Hindlimb muscle (tissue), 1 donor: ENCODE measurements at places on chromosomes 1 and 21. TPM values are rescaled to one million over a fixed set of nuclear protein-coding genes. Genes with fewer than 3 reads are reported as not detected.

DNA sequence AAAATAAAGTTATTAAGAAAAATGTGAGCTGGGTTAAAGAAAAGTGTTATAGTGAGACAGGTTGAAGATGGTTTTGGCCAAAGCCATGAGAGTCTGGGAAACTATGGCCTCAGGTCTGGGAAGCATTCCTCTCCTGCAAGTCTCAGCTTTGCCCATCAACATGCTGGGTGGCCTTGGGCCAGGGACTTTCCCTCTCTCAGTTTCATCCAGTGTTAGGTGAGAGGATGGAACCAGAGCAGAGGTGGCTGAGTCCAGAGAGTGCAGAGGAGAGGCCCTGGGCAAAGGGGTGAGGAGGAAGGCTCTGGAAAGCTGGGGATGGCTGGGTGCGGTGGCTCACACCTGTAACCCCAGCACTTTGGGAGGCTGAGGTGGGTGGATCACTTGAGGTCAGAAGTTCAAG lies 10.5 kb downstream of the PADI2 start:
- no peak for DNase-seq

GRCh38 chr1:2204415-2205190 lies 10.0 kb upstream of the FAAP20 start:
- peak; percentile 85 for DNase-seq

DNA sequence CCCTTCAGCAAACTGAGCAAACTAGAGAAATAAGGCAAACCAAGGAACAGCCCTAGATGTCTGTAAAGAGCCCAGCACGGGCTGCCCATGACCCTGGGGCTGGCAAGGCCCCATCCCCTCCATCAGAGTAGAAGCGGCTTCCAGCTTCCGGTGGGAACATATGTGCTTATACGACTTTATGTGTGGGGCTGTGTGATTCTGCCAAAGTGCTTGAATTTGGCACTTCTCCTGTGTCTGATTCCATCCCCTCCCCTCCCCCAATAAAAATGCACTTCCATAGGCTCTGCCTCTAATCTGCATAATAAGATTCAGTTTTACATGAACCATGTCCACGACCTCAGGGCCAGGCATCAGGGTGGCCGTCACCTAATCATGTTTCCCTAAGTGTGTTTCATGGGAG lies 236.6 kb downstream of the DSCAM start:
- DNase-seq, result no peak

DNA sequence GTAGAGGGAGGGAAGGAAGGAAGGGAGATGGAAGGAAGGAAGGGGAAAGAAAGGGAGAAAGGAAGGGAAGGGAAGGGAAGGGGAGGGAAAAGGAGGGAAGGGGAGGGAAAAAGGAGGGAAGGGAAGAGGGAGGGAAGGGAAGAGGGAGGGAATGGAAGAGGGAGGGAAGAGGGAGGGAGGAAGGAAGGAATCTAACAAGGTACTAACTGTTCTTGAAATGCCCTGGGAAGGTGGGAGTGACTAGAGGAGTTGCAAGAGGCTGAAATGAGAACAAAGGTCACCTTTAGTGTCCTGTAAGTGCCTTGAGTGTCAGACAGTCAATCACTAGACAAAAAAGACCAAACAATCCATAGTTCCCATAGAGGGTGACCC lies 2.3 kb upstream of the ATP2B4 start:
- DNase-seq, result no peak

DNA sequence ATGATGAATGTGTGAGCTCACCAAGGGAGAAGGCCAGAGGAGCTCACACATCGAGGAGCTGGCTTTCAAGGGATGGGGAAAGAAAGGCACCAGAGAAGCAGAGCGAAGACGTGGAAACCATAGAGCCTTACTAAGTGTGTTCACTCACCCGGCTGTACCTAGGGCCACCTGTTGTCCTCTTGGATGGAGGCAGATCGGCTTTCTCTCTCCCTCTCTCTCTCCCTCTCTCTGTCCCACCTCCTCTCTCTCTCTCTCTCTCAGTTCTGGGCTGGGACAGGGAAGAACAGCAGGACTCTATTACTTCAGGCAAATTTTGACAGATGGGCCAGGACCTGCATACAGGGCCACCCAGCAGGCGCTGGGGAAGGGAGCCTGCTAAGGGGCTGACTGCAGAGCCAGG lies 64.8 kb downstream of the HIVEP3 start:
- no peak for DNase-seq

DNA sequence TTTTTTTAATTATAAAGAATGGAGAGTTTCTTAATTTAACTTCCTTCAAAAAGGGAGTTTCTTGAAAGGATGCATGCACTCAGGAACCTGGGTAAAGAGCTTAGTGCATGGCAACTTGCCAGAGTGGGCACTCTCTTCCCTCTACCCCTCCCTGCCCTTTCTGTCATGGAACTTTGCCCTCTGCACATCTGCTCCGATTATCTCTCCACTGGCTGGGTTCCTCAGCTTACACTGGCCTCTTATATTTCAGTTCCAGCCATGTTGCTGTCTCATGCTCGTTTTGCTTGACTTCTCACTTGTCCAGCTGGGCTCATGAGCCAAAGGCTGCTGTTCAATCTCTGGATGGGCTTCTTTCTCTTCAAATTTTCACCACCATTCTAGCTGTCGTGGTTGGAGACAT lies 87.0 kb downstream of the NCAM2 start:
- DNase-seq, result no peak

- no peak for DNase-seq
Measured at GRCh38 chr1:231487019-231487418, 41.5 kb upstream of the TSNAX start.

DNA sequence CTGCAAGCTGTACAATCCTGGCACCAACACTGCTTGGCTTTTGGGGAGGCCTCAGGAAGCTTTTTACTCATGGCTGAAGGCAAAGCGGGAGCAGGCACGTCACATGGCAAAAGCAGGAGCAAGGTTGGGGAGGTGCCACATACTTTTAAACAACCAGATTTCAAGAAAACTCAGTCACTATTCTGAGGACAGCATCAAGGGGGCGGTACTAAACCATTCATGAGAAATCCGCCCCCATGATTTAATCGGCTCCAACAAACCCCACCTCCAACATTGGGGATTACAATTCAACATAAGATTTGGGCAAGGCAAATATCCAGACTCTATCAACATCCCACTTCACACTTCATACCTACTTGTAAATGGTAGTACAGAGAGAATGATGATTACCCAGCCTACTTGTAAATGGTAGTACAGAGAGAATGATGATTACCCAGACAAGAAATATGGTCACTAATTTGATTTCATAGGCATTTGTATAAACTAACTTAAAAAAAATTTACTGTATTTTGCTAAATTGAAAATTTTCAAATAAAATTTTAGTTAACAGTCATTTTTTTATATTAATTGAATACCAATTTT lies 24.9 kb downstream of the ATP5PF start:
- no peak for DNase-seq

DNA sequence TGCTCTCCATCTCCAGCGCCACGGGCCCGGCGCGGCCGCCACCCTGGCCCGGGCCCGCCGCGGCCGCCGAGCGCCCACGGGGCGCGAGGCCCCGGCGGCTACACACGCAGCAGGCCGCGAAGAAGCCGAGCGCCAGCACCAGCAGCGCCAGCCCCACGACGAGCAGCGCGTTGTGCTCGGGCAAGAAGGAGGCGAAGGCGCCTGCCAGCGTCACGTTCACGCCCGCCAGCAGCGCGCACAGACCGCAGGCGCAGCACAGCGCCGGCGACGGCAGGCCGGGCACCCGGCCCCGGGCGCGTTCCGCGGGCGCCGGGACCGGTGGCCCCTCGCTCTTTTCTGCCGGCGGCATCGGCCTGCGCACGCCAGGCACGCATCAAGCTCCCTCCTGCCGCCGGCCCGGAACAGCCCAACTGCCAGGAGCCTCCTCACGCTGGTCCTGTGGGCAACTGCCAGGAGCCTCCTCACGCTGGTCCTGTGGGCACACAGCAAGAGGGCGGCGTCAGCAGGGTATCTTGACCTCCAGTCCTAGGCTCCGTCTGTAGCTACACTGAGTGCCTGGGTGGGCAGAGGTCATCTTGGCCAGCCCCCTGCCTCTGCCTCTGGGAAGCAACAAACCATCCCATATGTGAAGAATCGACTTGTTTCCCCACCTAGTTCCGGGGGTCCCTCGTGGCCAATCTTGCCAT lies 18.1 kb downstream of the KNCN start:
- no peak for DNase-seq

- DNase-seq, result no peak
Measured at GRCh38 chr1:198165927-198166647, 9.3 kb downstream of the NEK7 start.

- DNase-seq, result no peak
Measured at GRCh38 chr1:14891991-14892390, 261.6 kb upstream of the TMEM51 start.

GRCh38 chr1:216310776-216311175 lies 112.5 kb downstream of the USH2A start:
- DNase-seq, result no peak

GRCh38 chr1:234315588-234315987 lies 57.7 kb upstream of the COA6 start:
- DNase-seq, result no peak

DNA sequence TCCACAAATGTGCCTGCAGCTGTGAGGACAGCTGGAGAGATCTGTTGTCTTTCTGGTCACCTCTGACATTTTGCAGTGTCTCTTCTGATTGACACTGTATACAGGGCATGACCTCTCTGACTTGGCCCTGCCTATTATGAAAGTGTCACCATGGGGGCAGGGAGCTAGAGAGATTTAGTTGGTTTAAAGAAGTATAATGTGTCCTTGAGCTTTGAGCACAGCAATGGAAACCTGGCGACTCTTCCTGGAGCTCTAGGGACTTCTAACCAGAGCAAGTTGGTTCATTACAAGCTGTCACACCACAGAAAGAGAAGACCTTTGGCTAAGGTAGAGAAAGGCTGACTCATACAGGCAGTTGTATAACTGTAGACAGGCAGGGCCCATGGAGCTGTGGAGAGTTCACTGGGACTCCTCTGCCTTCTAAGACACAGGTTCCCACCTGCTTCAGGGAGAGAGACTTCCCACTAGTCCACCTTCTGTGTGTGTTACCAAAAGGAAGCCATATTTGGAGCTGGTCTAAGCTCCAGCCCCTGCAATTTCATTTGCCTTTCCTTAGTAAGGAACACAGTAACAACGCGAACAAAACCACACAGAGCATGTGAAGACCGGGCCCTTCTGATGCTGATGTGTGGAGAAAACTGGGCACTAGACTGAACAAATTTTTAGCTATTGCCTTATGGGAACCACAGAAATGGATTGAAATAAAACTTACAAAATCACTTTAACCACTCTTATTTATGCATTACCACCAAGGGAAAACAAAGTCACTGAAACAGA lies 90.5 kb upstream of the ADAR start:
- DNase-seq, result no peak

DNA sequence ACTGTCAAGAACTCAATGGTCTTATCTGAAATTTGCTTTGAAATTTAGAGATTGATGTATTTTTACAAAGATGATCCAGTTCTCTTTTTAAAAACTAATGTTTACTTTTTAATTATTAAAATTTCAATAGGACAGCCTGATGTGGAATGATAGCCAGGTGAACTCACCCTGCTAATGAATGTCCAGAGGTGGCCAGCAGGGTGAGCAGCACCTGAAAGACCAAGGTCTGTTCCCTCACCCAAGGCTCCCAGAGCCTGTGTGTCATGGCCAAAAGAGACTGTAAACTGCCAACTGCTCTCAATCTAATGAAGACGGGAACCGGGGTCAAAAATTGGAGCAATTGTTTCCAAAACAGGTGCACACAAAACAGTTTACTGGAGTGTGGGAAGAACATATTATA lies 340.4 kb downstream of the DISC1 start:
- DNase-seq, result no peak

GRCh38 chr1:113507552-113508214 lies 117.4 kb downstream of the MAGI3 start:
- DNase-seq, result no peak

GRCh38 chr1:27689423-27690173 lies 17.6 kb upstream of the IFI6 start:
- peak; percentile 43 for DNase-seq

GRCh38 chr1:38652217-38652616 lies 207.4 kb downstream of the RRAGC start:
- DNase-seq, result no peak

DNA sequence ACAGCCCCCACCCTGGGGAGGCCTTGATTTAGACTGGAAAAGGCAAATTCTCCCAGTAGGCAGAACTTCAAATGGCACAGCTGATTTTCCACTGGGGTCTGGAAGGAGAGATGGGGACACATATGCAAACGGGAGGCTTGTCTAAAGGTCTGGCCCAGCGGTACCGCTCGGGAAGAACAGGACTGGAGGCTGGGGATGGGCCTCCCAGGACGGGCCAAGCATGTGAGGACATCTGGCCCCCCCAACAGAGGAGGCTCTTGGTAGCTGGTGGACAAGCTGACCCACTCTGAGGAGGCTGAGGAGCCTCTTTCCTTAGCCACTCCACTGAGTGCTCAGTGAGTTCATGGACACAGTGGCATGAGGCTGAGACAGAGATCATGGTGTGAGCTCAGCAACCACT lies 170.0 kb downstream of the NPHP4 start:
- no peak for DNase-seq

- no peak for DNase-seq
Measured at GRCh38 chr1:25484096-25484495, 53.4 kb downstream of the MACO1 start.

DNA sequence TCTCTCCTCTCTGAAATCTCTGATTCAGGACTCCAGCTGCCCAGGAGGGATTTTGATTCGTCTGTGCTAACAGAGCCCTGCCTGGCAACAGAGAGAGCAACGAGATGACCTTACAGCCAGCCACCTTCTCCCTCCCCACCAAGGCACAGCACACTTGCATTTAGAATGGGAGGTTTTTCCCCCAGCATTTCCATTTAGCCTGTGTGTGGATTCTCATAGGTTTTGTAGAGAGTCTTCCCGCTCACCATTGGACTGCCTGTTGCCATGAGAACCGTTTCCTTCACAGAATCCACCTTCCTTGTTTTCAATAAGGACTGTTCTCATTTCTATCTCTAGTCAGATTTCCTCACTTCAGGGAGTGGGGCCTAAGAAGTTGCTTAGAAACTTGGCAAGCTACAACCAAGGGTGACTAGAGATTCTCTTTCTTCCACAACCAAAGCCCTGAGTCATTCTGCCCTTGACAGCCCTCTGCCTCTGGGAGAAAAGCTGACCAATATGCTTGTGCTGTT lies 5.8 kb upstream of the IKBKE start:
- no peak for DNase-seq

DNA sequence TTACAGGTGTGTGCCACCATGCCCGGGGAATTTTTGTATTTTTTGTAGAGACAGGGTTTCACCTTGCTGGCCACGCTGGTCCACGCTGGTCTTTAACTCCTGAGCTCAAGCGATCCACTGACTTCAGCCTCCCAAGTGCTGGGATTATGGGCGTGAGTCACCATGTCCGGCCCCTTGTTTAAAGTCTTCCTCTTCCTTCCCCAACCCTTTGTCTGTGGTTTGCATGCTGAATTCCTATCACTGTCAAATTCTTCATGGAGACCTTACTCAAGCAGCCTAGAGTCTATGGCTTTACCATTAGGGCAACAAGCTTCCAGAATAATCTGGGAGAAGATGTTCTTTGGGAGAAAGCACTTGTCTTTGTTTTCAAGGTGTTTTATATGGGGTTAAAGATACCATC lies 34.7 kb downstream of the B3GALT5 start:
- no peak for DNase-seq

GRCh38 chr21:41374867-41375533 lies 13.2 kb downstream of the MX2 start:
- DNase-seq, result no peak

DLGAP3 gene
- polyA plus RNA-seq, result 0.45 TPM

CRP gene
- polyA plus RNA-seq, result not detected

FCAMR gene
- not detected for polyA plus RNA-seq

HOOK1 gene
- polyA plus RNA-seq, result 4.1 TPM

TM2D1 gene
- polyA plus RNA-seq, result 43.6 TPM

EVA1B gene
- 34.8 TPM for polyA plus RNA-seq

ASAP3 gene
- polyA plus RNA-seq, result 57.1 TPM

EXOSC10 gene
- polyA plus RNA-seq, result 62.1 TPM

LCE2D gene
- not detected for polyA plus RNA-seq
